Stimulated activated CD8-positive, alpha-beta memory T cell treated with anti-CD3 and anti-CD28 coated beads, Interleukin-7, amount 100 ng/mL, for 4 hours (primary cell): ENCODE measurements at places on chromosomes 16 and 17.

DNA sequence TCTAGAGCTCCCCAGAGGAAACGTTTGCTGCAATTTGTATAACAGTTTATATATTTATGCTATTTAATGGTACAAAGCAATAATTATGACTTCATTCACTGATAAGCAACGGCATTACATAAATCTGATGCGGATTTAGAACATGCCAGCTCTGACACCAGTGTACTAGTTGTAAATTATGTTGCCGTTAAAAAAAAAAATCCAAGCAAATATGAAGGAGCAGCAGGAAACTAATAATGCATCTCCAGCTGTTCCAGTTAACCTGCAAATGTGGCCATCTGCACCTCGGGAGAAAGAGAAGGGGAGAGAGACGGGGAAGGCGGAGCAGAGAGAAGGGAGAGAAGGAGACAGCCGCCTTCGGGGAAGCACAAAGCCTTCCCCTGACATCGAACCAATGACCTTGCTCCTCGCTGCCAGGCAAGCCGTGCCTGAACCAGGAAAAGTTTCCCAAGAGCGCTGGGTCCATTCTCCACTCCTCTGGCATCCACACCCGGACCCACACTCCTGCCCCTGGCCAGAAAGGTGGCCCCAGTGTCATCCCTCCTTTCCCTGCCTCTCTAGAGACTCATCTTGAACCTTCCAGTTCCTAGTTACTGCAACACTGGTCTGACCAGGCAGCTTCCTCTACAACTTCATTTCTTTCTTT, 174.8 kb downstream of the C16orf78 start:
- no peak for DNase-seq

GRCh38 chr16:48129926-48130325, 25.9 kb downstream of the ABCC12 start:
- no peak for DNase-seq

GRCh38 chr17:29461483-29462206, 71.5 kb downstream of the TAOK1 start:
- DNase-seq: no peak

- DNase-seq: no peak
These were observed 1.1 kb upstream of the ADGRG1 start for GRCh38 chr16:57627184-57627871.

- no peak for DNase-seq
These were observed 117.8 kb upstream of the GNAO1 start for GRCh38 chr16:56073508-56073907.

DNA sequence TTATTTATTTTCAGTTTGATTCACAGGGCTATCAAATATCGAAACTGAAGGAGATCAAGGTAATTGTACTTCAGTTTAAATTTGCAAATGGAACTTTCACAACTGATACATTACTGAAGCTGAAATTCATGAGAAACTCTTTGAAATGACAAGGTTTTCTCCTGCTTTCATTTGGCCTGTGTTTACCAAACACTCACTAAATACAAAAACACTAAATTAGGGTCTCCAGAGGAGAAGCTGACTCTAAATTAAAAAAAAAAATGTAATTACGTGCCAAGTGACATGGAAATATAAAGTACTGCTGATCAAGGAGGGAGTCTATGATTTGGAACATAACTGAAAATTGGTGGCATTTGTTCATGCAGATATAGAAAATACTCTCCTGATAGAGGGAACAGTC, 205.8 kb downstream of the CDH11 start:
- DNase-seq: no peak

DNA sequence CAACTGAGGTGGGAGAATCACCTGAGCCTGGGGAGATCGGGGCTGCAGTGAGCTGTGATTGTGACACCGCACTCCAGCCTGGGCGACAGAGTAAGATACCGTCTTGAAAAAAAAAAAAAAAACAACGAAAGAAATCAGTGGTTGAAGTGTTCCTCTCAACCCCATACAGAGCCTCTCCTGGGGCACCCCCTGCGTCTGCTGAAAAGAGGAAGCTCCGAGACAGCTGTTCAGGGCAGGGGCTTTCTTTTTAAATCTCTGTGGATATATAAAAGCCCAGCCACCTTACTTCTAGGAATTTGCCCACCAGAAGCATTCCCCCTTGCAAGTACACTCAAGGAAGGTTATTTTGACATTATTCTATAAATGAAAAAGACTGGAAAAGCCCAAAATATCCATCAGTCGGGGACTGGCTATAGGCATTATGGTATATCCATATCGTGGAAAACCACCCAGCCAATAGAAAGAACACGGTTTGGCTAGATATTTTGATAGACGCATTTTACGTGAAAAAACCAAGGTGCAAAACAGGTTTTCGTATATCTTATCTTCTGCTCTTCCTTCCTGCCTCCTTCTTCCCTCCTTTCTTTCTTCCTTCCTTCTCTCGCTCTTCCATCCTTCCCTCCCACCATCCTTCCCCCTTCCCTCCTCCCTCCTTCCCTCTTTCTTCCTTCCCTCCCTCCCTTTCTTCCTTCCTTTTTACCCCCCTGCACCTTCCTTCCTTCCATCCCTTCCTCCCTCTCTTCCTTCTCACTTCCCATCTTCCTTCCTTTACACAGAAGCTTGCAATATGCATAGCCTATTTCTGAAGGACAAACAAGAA, 9.2 kb upstream of the CCL22 start:
- DNase-seq: no peak

DNA sequence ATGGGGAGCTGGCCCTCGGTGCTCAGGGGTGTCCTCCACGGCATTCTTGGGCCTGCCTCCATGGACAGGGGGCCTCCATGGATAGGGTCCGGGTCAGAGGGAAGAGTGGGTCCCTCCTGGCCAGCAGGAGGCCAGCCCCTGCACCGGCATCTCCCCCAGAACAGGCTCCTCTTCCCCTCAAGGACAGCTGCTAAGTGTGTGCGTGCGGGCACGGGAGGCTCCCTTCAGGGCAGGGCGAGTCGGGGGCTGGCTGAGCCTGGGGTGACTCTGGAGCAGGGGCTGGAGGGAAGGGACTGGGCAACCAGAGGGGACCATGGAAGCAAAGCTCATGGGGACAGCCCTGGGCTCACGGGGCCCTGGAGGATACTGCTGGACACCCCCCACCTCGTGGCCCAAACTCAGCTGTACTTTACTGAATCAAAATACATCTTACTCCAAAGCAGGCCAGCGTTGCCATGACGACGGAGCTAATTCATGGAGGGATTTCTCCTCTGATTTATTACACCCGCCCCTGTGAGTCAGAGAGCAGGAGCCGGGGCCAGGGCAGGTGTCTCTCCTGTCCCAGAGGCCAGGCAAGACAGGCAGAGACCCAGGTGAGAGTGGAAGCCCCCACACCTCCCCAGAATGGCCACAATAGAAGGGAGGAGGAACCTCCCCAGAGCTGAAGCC, 2.1 kb downstream of the CASKIN1 start:
- DNase-seq: no peak

DNA sequence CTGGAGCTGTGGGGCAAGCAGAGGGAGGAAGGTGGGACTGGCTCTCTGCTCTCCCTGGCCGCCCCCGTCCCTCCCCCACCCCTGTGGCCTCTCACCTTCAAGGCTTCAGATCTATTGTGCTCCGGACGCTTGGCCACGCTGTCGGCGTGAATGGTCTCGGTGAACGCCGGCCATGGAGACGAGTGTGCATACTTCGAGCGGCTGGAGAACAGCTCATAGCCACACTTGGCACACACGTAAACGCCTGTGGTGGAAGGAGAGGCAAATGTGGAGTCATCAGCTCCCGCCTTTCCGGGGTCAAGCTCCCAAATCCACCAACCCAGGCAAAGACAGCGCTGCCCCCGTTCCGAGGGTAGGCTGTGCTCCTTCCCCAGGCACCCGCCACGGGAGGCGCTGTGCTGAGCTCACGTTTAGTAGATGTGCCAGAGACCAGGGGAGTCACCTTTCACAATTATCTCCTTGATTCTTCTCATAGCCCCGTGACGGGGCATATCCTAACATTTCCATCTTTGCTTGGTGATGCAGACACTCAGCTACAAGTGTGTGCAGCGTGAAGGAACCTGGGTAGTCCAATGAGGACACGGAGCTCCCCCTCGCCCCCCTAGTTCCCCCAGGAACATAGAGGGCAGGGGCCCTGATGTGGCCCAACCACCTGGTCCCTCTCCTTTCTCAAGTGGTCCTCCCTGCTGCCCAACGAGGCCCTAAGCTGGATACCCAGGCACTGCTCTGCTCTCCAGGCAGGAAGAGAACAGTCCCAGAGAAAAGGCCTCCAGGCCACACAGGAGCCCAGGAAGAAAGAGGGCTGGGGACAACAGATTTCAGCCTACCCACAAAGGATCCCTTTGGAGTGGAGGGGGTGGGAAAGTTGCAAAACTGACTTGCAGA, 1.6 kb downstream of the MSRB1 start:
- no peak for DNase-seq

- DNase-seq: no peak
These were observed 245.9 kb upstream of the RPL38 start for GRCh38 chr17:73957564-73957963.

- no peak for DNase-seq
These were observed 10.0 kb downstream of the TMEM235 start for GRCh38 chr17:78241277-78242023.

DNA sequence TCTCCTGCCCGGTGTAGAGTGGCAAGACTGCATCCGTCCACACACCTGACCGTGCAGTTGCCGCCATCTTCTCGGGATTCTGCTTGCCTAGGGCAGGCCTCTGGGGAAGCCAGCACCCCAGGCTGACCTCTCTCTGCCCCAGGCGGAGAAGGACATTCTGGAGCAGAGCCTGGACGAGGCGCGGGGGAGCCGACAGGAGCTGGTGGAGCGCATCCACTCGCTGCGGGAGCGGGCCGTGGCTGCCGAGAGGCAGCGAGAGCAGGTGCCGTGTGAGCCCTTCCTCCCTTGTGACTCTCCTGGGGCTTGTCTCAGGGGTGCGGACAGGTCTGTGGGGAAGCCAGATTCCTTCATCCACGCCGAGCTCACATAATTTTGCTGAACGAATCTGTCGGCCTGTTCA, 19.8 kb downstream of the CARD14 start:
- DNase-seq: no peak

GRCh38 chr16:30956601-30957455, 726 bp upstream of the SETD1A start:
- peak; percentile 89 for DNase-seq

DNA sequence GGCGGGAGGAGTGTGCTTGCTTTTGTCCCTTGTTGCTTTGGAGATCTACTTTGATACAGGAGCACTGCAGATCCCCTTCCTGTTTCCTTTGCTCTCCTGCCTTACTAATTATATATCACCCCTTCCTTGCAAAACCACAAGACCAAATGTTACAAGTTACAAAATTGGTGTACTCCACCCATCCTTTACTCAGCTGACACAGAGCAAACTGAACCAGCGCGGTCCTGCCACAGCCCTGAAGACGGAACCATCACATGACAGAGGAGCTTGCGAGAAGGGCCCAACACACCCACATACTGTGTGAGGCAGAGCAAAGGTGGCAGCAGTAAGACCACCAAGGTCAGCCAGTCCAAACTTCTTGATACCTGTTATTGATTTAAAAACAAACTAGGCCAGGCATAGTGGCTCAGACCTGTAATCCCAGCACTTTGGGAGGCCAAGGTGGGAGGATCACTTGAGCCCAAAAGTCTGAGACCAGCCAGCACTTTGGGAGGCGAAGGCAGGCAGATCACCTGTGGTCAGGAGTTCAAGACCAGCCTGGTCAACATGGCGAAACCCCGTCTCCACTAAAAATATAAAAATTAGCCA, 33.2 kb downstream of the CYTH1 start:
- DNase-seq: peak; percentile 66

GRCh38 chr17:15454346-15454745, 13.1 kb downstream of the CDRT4 start:
- no peak for DNase-seq

- no peak for DNase-seq
These were observed 39.3 kb downstream of the TADA2A start for GRCh38 chr17:37446027-37446426.

DNA sequence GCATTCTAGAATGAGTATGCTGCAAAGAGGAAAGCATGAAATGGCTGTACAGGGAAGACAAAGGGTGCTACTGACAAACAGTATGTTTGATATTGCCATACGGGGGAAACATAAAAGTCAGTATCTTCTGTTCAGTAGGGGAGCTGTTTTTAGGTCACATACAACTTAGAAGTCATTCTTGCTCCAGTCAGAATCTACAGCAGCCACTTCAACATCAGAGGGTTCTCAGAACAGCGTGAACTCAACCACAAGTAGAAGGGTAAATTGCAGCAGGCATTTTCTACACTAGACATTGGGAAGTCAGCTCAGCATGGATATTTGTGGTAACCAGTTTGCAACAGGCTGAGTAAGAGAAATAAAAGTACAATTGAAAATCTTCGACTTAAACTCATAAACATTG, 1241.8 kb upstream of the GOT2 start:
- DNase-seq: no peak

- DNase-seq: no peak
These were observed 137.5 kb downstream of the XYLT1 start for GRCh38 chr16:17333229-17333628.

GRCh38 chr17:32311028-32311536, 30.9 kb downstream of the C17orf75 start:
- DNase-seq: no peak

- no peak for DNase-seq
These were observed 358.0 kb downstream of the C16orf95 start for GRCh38 chr16:86959091-86959651.

GRCh38 chr17:32928586-32929535, 908 bp downstream of the TMEM98 start:
- DNase-seq: no peak

GRCh38 chr16:3457434-3458252, 14.2 kb downstream of the NAA60 start:
- peak; percentile 72 for DNase-seq

DNA sequence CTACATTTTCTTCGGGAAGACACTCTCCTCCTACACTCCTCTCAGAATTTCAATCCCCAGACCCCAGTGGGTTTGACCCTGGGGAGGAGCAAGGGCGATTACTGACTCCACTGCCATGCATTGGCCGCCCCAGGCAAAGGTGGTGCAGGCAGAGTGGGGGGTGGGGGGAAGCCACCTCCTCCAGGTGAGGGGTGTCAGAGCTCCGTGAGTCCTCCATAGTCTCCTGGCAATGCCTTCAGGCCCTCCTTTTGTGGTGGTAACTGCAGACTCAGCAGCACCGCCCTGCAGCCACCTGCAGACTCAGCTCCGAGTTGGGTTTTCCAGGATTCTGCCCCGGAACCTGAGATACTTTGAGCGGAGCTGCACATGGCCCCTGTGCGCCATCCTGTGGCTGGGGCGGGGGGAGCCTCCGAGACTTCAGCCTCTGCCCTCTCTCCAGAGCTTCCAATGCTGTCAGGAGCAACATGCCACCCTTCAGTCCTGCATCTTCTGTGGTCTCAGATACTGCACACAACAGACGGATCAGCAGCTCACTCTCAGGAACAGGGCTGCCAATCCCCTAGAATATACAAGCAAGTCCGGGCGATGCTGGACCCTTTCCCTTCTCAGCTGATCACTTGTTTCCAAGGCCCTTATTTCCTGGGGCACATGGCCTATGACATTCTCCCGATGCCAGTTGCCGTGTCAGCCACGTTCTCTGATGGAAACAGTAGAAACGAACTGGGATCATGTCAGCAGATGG, 2.4 kb upstream of the SLC47A2 start:
- DNase-seq: no peak
